ENCODE measurements at places on chromosomes 12 and 14. TPM values are rescaled to one million over a fixed set of nuclear protein-coding genes. Genes with fewer than 3 reads are reported as not detected.

GRCh38 chr14:20485900-20486299 is 16.7 kb downstream of the PNP start:
- DNase-seq = no peak

DNA sequence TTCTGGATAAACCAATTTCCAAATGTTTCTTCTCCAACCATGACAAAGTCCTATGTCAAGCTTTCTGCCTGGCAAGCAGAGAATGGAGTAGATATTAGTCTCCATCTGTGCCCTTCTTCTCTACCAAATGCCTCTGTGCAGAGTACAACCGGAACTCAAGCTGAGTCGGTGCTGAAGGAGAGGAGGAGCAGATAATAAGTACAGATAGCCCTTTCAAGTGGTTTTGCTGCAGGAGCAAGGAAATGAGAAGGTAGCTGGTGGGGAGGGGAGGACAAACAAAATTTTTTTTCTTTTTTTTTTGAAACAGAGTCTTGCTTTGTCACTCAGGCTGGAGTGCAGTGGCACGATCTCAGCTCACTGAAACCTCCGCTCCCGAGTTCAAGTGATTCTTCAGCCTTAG is 14.2 kb upstream of the HELB start:
- no peak for DNase-seq

DNA sequence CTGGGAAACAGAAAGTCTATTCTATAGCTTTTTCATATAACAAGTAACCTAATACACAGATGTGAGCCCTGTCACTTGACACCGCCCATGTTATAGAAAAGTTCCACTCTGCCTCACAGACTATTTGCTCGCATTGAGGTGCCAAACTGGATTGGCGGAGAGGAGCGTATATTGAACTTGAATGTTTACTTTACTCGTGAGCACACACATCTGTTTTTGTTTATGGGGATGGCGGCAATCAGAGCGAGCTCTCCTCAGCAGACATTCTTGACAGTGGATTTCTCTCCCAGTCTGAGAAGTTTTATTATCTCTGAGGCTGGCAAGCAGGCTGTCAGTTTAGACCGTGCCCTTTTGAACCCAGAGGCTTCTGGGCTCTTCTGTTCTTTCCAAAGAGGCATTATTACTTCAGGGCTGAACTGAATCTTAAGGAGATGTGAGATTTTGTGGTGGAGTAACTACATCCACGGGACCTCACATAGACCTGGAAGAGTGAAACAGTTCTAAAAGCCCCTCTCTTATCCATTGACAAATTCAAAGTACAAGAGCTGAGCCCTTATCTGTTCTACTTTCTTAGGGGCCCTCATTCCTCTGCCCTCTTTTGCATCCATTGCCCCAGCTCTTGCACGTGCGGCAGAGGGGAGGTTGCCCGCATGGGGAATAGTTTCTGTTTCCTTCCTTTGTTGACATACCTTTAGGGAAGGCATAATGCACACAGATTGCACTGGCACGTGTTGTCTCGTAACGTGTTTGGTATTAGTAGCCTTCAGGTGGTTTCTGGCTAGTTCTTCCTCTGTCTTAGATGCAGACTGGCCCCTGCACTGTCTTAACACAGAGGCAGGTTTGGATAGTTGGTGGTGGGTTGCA is 68.2 kb downstream of the DRAM1 start:
- DNase-seq = peak; percentile 66

- DNase-seq = no peak
These were observed 19.2 kb downstream of the CLIP1 start for GRCh38 chr12:122403115-122403770.

DNA sequence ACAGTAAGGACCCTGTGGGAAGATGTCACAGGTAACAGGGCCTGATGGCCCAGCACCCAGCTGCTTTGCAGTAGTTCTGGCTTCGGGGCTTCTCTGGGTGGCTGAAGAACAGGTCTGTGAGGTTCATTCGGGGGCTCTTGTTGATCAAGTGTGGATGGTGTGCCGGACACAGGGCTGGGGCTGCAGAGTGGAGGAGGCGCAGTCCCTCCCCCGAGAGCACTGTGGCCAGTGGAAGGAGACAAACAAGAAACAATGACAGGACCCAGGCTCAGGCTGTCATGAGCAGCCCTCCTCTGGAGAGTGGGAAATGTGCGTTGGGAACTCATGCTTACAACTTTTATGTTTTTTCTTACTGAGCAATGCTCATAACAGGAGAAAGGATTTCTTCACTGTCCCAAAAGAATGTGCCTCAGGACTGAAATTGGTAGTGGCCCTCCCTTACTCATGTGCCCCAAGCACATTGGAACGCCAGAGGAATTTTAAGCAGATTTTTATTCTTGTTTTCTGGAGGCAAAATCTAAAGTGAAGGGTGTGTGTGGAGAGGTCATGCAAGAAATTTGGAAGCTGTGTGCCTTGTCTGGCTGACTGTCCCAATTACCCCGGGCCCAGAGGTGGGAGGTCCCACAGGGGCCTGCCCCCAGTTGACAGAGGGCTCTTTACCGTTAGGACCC is 233.8 kb downstream of the CACNA1C start:
- no peak for DNase-seq

- DNase-seq = no peak
These were observed 236.4 kb downstream of the VRK1 start for GRCh38 chr14:97033556-97034081.

DNA sequence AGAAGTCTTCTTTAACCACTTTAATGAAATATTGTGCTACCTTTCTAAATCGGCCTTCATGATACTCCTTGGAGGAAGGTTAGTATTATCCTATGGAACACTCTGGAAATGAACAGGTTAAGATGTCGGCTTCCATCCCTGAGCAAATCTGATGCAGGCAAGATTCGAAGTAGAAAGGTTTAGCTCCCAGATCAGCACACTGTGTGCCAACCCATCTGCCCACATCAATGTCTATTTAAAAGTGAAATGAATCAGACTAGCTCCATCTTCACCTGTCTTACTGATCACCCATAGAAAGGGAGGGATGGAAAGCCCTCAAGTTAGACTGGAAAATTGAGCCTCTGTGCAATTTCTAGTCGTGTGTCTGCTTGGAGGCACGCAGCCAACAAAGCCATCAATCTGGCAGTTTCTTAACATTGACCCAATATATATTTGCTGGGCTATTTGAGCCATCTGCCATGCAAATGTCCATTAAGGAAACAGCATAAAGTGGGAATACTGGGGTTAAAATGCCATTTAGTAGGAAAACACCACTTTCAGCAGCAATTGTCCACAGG is 506.1 kb downstream of the RMST start:
- DNase-seq = no peak

- DNase-seq = no peak
These were observed 5.3 kb upstream of the UBC start for GRCh38 chr12:124919521-124920352.

GRCh38 chr12:12592930-12593329 is 18.7 kb upstream of the CREBL2 start:
- DNase-seq = no peak

DNA sequence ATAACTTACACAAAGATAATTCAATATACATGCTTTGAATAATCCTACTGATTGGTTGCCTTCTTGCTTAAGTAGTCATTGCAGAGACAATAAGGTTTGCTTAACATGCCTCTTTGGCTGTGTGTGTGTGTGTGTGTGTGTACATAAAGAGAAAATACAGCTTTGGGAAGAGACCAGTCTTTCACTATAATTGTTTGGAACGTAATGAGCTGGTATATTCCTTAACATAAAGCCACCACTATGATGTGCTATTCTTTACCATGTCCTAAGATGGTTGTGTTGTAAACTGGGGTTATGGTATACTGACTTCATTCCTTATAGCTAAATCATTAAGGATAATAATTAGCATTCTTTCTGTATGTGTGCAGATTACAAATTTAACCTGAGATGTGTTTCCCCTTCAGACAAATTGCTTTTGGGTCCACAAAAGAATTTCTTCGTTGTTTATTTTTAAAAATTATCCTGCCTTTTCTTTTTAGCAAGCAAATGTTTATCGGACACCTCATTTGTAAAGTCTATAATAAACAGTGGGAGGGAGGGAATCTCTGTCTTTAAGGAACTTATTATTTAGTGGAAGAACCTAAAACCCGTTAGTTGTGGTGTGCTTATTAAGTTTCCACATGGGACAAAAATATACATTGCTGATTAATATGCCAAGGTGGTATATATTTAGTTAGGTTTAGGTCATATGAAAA is 74.4 kb downstream of the TMX1 start:
- no peak for DNase-seq

GRCh38 chr12:6524648-6525047 is 9.7 kb upstream of the GAPDH start:
- DNase-seq = no peak

DNA sequence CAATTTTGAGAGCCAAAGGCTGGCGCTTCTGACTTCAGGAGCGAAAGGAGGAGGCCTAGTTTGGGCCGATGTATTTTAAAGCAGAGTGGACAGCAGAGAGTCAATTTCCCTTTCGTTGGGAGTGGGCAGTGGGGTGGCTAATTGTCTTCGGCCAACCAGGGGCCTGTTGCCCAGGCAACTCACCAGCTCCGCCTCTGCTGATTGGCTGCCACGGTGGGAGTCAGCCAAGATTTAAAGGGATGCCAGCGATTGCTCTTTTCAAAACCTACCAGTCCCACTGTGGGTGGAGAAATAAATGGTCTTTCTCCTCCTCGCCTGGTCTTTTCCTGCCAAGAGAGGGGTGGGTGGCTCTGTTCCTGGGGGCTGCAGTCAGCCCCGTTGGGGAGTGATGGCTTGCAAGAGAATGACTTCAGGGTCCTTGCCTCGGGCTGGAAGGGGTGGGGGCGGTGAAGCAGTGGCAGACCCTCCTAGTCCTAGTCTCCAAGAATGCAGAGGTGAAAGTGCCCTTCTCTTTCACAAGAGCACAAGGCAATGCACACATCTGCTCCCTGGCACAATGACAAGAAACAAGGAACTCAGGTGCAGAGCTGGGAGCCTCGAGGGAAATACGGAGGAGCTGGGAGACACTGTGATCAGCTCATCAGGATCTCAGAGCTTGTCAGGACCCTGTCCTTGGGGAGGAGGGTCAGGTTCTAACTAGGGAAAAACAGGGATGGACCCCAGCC is 37.7 kb downstream of the RASAL1 start:
- peak; percentile 44 for DNase-seq

DNA sequence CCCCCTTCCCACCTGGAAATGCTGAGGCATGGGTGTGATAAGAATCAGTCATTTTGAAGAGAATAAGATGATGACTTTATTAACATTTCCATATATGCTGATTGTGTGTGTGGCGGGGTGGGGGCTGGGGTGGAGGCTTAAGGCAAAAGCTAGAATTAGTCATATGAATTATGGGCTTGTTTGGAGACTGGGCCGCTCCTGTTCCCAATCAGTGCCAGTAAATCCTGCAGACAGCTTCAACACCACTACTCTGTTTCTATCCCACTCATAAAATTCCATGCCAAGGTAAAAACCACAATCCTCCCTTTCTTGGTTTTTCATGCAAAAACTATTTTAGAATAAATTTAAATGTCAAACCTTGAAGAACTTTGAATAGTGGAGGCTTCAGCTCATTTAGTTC is 29.9 kb upstream of the SLC38A2 start:
- DNase-seq = no peak

DNA sequence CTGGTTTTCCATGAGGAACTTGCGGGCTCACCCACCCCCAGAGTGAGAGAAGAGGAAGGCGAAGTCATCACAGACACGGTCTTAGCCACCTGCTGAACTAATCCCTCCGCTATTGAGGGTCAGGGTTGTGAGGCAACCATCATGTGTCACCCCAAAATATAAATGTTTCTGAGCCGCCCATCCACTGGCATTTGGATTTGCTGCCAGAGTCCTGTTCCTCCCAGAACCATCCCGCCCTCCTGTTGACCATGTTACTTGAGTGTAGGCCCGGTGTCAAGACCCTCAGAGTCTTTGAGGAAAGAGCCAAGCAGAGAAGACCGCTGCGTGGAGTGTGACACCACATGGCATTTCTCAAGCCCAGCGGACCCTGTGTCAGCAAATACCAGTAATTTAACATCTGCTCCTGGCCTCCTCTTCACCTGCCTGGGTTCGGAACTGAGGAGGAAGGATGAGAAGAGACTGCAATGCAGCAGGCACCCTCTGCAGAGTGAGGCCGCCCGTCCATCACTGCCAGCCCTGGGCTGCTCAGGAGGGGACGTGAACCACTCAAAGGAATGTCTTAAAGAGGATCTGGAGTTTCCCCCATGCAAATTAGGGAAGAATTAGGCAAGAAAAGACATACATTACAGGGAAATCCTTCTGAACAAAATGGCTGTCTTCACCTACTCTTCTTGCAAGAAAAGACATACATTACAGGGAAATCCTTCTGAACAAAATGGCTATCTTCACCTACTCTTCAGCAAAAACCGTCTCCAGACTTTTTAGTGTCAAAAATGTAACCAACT is 100.4 kb downstream of the FBXL14 start:
- no peak for DNase-seq

GRCh38 chr14:105023144-105023543 is 2.3 kb upstream of the CDCA4 start:
- no peak for DNase-seq

- DNase-seq = no peak
These were observed 5.2 kb downstream of the DPF3 start for GRCh38 chr14:72888636-72889201.

The MANSC4 gene
- not detected for polyA plus RNA-seq

The DACT1 gene
- 22.9 TPM for polyA plus RNA-seq

The FITM1 gene
- polyA plus RNA-seq = 146 TPM

The TSHR gene
- 0.84 TPM for polyA plus RNA-seq

The TAS2R30 gene
- polyA plus RNA-seq = 0.14 TPM

The TUBA1A gene
- polyA plus RNA-seq = 757 TPM

The TIMM9 gene
- 84.4 TPM for polyA plus RNA-seq

The PAH gene
- not detected for polyA plus RNA-seq

The FOXN4 gene
- polyA plus RNA-seq = 0.12 TPM

The GPD1 gene
- 81.1 TPM for polyA plus RNA-seq

The PPFIA2 gene
- 1.3 TPM for polyA plus RNA-seq

Data from hindlimb muscle (tissue), 1 donor.